ENCODE measurements at places on chromosomes 11 and 22.

DNA sequence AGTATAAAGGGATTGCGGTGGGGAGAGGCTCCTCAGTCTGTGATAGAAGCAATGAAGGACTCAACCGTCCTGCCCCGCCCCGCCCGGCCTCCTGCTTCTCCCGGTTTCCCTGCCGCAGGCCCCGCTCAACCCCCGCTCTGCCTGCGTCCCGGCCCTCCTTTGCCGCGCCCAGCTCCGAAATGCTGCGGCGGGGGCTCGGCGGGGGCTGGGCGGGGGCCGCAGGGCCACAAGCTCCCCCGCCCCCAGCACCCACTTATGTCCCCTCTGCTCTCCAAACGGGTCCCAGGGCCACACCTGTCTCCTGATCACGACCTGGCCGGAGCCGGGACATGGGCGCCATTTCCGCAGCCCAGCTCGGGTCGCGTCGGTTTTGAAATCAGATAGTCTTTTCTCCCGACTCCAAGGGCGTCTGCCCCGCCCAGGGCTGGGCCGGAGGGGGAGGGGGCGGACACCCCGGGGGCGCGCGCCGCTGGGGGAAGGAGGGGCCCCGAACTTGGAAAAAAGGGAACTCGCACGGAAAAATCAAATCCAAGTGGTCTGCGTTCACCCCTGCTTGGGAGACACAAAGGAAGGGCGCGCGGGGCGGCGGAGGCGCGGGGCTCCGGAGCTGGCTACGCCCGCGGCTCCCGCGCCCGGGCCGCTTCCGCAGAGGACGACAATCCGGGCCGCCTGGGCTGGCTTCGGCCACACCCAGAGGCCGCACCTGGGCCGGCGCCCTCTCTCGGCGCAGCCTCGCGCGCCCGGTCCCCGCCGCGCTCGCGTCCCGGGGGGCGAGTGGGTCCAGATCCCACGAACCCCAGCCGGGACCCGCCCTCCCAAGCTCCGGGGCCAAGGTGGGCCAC, 70.6 kb upstream of the EP300 start:
- DNase-seq, result peak; percentile 76

GRCh38 chr22:24592058-24592850, 619 bp downstream of the LRRC75B start:
- peak; percentile 20 for DNase-seq

DNA sequence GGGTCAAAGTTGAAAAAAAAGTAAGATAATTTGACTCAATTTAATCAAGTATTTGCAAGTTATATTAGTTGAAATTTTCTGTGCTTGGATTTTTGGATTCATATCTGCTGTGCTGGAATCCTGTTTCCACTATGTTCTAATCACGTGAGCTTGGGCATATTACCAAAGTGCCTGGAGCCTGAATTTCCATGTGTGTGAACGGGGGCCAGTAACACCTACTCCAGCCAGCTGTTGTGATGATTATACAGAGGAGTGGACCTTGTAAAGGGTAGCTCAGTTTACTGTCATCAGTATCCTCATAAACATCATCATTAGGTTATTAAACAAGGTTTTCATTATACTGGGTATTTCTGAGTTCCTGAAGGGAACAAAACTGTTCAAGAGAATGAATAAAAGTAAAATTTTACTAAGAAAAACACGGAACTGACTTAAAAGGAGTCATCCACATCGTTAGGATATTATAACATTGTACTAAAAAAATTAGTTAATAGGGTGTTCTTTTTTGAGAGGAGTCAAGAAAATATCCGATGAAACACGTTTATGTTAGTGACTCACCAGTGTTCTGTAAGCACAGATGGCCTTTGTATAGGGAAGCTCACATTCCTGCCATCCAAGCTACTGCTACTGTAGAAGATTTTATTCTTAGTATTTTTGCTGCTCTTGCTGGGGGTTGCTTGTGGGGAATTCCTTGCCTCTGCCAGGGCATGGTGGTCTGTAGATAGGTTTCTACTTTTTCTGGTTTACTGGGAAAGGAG, 144.1 kb downstream of the ARHGAP42 start:
- DNase-seq, result peak; percentile 63

- no peak for DNase-seq
These were observed 410.5 kb downstream of the TBC1D22A start for GRCh38 chr22:47172771-47173534.

DNA sequence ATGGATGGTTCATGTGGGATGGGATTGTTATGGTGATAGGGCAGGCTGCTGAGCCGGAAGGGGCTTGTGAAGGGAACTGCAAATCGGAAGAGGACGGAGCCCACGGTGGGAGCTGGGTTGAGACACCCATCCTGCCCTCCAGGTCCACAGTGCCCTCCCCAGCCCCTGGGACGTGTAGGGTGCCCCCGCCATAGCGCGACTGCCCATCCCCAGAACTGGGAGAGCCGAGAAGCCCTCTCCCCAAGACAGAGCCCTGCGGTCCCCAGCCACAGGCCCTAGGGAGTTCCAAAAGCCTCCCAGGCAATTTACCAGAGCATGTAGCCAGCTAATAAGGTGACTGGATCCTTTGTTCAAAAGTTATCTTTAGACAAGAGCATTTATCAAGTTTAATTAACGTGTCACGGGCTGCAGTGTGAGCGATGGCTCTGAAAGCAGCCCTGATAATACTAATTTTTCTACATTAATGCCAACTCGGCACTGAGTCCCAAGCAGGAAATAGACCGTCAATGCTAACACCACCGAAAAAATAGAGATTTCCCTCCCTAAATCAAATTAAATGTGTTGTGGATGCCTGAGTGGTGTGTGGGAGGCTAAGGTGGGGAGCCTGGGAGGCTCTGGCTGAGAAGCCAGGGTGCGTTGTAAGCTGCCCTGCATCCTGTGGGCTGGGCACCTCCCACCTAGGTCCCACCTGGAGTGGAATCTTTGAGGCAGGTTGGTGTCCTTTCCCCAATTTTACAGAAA, 76.8 kb upstream of the RTL6 start:
- no peak for DNase-seq

DNA sequence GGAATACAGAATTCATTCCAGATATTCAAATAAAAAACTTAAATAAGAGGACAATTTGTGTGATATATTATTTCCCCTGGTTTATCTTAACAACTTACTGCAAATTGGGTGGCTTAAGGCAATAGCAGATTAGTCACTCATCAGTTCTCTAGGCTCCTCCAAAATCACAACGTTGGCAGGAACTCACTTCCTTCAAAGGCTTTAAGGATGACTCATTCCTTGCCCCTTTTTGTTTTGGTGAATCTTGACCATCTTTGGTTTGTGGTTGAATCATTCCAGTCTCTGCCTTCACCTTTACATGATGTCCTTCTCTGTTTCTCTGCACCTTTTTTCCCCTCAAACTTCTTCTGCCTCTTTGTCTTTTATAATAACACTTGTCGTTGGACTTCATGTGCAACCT, 3.4 kb downstream of the OR10AG1 start:
- DNase-seq, result no peak

DNA sequence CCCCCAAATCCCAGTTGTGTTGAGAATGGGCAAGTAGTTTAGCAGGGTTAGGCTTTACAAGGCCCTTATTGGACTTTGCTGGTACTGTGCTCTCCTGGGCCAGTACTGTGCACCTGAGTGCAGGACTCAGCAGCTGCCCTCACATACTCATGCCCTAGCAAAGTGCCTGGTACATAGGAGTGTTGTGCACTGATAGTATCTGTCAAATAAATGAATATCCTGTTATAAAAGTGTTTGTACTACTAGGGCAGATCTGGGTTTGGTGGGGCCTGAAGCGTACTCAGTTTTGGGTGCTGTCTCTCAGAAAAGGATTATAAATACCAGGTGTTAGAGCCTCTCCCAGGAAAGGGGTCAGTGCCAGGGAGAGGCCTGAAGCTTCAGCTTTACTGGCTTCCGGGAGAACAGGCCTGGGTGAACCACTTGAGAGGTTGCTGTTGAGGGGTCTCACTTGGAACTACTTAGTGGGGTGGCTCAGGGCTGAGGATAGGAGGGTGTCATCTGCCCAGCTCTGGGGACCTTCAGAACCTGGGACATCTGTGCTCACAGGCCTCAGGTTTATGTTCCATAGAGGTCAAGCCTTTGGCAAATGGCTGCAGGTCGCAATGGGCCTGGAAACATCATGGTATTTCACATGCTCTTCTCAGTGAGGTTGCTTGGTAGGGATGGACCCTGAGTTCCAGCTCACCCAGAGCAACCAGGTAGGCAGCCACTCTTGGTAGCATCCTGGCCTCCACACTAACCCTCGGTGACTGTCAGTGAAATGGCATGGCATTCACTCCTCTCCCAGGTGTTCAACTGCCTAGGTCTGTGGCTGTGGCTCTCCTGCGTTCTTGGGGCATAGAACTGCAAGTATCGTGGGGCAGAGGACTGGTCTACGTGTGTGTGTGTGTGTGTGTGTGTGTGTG, 106.1 kb downstream of the ZBTB16 start:
- no peak for DNase-seq

- no peak for DNase-seq
These were observed 16.6 kb downstream of the GALNT18 start for GRCh38 chr11:11605181-11605580.

DNA sequence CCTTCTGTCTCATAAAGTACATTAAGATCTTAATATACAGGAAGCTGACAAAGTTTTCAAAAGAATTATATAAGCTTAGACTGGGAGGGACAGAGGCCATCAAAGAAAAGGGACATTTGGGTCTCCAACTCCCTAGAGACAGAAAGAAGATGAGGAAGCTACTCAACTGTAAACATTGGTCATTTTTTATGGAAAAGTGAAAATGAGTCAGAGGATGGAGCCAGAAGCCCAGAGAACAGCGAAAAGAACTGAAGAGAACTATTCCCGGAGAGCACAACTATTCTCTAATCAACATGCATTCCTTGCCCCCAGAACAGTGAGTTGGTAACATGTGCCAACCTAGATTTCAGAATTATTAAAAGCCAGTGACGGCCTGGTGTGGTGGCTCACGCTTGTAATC, 779.3 kb downstream of the DLG2 start:
- DNase-seq, result no peak

- DNase-seq, result no peak
These were observed 60.9 kb upstream of the LMO2 start for GRCh38 chr11:33952805-33953204.

DNA sequence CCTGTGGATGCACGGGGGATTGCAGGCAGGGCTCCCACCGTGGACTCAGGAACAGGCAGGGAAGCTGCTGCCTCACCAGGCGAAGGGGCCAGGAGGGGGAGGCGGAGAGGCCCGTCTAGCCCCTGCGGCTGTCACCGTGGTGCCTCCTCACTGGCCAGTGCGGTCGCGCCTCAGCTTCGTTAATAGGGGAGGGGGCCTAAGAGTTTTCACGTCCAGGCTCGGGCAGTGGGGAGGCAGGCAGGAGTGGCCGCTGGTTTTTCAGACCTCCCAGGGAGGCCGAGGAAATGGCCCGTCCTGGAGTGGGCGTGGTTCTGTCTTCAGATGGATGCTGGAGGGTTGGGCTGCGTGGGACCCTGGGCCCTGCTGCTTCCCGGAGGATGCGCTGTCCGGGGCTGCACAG, 91.1 kb upstream of the B3GAT1 start:
- no peak for DNase-seq

GRCh38 chr11:28346721-28347120, 238.5 kb downstream of the METTL15 start:
- no peak for DNase-seq

- peak; percentile 85 for DNase-seq
These were observed 320 bp upstream of the PHLDA2 start for GRCh38 chr11:2929531-2929949.

DNA sequence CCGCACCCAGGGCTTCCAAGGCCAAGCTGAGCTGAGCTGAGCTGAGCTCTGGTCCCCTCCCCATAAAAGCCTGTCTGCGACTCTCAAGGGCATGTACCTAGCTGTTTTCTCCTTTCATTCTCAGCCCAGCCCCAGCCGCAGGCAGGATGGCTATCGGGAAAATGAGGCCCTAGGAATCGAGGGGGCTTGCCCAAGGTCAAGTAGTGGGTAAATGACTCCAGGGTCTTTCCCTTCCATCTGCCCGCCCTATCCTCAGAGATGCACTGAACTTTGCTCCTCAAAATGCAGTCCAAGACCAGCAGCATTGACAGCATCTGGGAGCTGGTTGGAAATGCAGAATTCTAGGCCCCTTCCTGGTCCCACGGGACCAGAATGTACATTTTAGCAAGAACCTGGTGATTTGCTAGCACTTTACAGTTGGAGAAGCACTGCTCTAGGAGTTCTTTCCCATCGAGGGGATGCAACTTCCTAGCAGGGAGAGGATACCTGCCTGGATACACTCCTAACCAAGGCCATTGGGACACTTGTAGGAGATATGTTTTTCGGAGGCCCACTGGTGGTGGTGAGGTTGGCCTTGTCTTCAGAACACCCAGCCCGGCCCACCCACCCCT, 43.2 kb upstream of the ACCSL start:
- no peak for DNase-seq

Measured in EL (cell line).